Activated naive CD8-positive, alpha-beta T cell treated with anti-CD3 and anti-CD28 coated beads for 36 hours (primary cell): ENCODE measurements at places on chromosomes 13 and 19. TPM values are rescaled to one million over a fixed set of nuclear protein-coding genes. Genes with fewer than 3 reads are reported as not detected.

The FAM187B gene
- total RNA-seq, result not detected

DNA sequence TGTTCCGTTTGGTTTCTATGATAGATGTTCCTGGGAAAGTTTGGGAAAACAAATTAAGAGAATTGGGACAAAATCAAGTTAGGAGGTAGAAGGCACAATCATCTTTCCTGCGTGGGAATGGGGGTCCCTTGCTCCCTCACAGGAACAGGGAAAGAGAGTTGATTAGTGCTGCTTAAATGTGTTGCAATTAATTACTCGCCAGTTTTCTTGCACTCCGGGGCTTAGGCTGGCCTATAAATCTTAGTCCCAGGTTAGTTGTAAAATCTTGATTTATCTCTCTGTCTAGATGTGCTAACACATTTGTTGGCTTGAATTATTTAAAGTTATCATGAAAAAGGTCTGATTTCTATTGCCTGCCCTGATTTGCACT, 10.1 kb downstream of the B3GLCT start:
- no peak for DNase-seq
- no peak overlapping the region for H3K27ac ChIP-seq
- peaks cover 29% of the 10 kb centered on the region for H3K4me1 ChIP-seq
- no peak overlapping the region for H3K4me3 ChIP-seq

The TTC9B gene
- total RNA-seq, result not detected

The SHISA2 gene
- total RNA-seq, result 0.27 TPM

DNA sequence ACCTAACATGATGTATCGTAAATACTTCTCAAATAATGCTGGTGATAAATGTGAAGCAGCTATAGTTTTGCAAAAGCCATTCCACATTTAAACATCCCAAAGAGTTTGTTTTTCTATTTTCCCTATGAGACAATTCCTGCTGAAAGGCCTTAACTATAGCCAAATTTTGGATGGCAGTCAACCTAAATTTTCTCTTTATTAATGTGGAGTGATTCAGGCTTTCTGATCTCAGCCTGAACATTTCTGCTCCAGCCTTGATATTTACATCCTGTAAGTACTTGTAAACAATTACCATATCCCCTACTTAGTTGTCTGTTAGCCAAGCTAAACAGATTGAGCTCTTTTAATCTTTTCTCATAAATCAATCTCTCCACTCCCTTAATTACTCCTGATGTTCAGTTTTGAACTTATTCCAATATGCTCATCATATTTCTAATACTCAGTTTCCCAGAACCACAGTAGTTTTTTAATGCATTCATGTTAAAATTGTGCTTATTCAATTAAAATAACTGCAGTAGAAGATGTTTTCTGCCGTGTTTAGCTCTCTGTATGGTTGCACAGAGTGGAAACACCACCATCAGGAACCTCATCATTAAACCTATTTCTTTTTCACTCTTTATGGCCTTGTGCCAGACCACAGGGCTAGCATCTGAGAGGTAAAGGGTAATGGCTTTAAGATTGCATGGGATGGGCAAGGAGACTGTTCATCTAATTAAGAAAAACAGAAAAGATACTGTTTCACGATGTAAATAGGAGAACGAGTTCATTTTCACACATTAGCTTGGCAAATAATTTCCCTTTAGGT, 1235.2 kb upstream of the SLC10A2 start:
- H3K27ac ChIP-seq, result no peak overlapping the region
- H3K36me3 ChIP-seq, result no peaks in the 10 kb centered on the region
- no peak for DNase-seq
- H3K4me3 ChIP-seq, result no peak overlapping the region

DNA sequence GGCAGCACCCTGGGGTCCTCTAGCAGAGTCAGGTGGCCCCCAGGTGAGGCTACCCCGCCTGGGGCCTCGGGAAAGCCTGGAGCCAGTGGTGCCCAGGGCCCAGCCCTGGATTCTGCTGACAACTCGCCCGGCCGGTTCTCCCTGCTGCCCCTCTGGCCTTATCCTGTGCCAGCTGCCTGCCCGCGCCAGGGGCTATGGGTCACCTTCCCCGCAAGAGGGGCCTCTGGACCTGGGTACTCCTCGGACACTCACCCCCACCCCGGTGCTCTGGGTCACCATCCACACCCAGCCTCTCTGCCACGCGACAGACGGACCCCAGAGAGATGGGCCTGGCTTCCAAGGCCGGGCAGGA, 24.0 kb downstream of the ZBTB7A start:
- H3K27me3 ChIP-seq, result no peaks in the 10 kb centered on the region
- no peak overlapping the region for H3K4me3 ChIP-seq
- no peak overlapping the region for H3K27ac ChIP-seq
- no peak for DNase-seq
- no peaks in the 10 kb centered on the region for H3K36me3 ChIP-seq
- peaks cover 6% of the 10 kb centered on the region for H3K4me1 ChIP-seq

GRCh38 chr19:38464421-38465082, 31.1 kb downstream of the RYR1 start:
- peaks cover 11% of the 10 kb centered on the region for H3K27me3 ChIP-seq
- no peak for DNase-seq
- H3K4me1 ChIP-seq, result no peaks in the 10 kb centered on the region
- no peaks in the 10 kb centered on the region for H3K36me3 ChIP-seq
- no peak overlapping the region for H3K27ac ChIP-seq
- no peak overlapping the region for H3K4me3 ChIP-seq

The ZNF552 gene
- total RNA-seq, result 7.7 TPM

- no peaks in the 10 kb centered on the region for H3K36me3 ChIP-seq
- no peaks in the 10 kb centered on the region for H3K4me1 ChIP-seq
- no peak overlapping the region for H3K27ac ChIP-seq
- no peak for DNase-seq
- H3K27me3 ChIP-seq, result peaks cover 29% of the 10 kb centered on the region
- no peak overlapping the region for H3K4me3 ChIP-seq
Measured at GRCh38 chr13:25147638-25148401, 24.3 kb downstream of the AMER2 start.

The CAPN12 gene
- 3.8 TPM for total RNA-seq

The GPR4 gene
- total RNA-seq, result not detected

GRCh38 chr13:28161370-28161769, 23.0 kb downstream of the PAN3 start:
- DNase-seq, result no peak
- H3K36me3 ChIP-seq, result peaks cover 38% of the 10 kb centered on the region
- H3K27ac ChIP-seq, result no peak overlapping the region
- H3K27me3 ChIP-seq, result no peaks in the 10 kb centered on the region
- peaks cover 37% of the 10 kb centered on the region for H3K4me1 ChIP-seq
- no peak overlapping the region for H3K4me3 ChIP-seq

The CYSLTR2 gene
- 2.1 TPM for total RNA-seq
